Osteocyte (in vitro differentiated cells): ENCODE measurements at places on chromosomes 1 and 21. TPM values are rescaled to one million over a fixed set of nuclear protein-coding genes. Genes with fewer than 3 reads are reported as not detected.

Gene ITGB2
- total RNA-seq, result 0.62 and 1.1 TPM in 2 replicates

Gene CD1B
- not detected in 2 replicates for total RNA-seq

Gene CCDC185
- total RNA-seq, result not detected in 2 replicates

Gene GJB3
- total RNA-seq, result not detected in 2 replicates

Gene MTARC1
- 1.8 and 2.1 TPM in 2 replicates for total RNA-seq

Gene TMEM69
- 20.0 and 23.1 TPM in 2 replicates for total RNA-seq
